ENCODE measurements at places on chromosomes 12 and 14. TPM values are rescaled to one million over a fixed set of nuclear protein-coding genes. Genes with fewer than 3 reads are reported as not detected.

The FIGNL2 gene
- not detected for total RNA-seq

The HOXC4 gene
- total RNA-seq = not detected

The SRGAP1 gene
- total RNA-seq = 9.6 TPM

The KRT78 gene
- total RNA-seq = 6.2 TPM

The SLC7A7 gene
- 0.34 TPM for total RNA-seq

The TGM1 gene
- total RNA-seq = 87.8 TPM

The GPR84 gene
- total RNA-seq = 0.07 TPM

Measured in nasal cavity respiratory epithelium epithelial cell of viscerocranial mucosa (primary cell).